Ovary (tissue), 10 donors: ENCODE measurements at places on chromosomes 2 and 18. TPM values are rescaled to one million over a fixed set of nuclear protein-coding genes. Genes with fewer than 3 reads are reported as not detected.

DNA sequence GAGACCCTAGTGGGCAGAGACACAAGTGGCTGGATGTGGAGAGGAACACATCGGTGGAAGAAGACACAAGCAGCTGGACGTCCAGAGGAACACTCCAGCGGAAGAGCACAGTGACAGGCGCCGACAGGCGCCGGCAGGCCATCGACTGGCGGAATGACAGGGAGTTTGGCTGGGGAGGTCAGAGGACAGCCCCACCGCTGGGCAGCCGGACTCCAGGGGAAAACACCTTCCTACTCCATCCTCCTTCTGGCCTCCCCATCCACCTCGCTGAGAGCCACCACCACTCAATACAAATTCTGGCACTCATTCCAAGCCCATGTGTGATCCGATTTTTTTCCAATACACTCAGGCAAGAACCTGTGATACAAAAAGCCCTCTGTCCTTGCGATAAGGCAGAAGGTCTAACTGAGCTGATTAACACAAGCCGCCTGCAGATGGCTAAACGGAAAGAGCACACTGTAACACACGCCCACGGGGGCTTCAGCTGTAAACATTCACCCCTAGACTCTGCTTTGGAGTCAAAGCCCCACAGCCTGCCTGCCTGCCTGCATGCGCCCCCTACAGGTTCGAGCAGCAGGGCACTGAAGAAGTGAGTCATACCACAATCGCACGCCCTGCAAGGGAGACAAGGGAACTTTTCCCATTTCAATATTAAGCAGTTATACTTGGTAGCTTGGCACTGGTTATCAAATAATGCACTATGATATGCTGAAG is 50.2 kb upstream of the LRP1B start:
- no peak for DNase-seq

DNA sequence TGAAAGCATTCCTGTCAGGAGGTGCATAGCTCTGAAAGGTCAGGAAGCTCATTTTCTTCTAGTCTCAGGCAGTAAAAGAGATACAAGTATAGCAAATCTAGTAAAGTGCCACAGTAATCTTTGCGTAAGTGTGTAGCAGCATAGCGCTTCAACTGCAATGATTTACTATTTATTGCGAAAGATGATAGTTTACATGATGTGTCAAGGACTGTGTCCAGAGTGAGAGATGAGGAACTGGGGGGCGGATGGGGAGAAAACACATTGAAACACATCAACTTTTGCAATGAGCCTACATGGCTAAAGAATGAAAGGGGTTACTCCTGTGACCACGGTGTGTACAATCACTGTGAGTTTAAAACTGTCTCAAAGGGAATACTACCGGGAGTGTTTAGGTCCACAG is 644.4 kb downstream of the GALR1 start:
- no peak for DNase-seq

- no peak for DNase-seq
Observed at GRCh38 chr18:25976554-25976953, 113.9 kb downstream of the SS18 start.

DNA sequence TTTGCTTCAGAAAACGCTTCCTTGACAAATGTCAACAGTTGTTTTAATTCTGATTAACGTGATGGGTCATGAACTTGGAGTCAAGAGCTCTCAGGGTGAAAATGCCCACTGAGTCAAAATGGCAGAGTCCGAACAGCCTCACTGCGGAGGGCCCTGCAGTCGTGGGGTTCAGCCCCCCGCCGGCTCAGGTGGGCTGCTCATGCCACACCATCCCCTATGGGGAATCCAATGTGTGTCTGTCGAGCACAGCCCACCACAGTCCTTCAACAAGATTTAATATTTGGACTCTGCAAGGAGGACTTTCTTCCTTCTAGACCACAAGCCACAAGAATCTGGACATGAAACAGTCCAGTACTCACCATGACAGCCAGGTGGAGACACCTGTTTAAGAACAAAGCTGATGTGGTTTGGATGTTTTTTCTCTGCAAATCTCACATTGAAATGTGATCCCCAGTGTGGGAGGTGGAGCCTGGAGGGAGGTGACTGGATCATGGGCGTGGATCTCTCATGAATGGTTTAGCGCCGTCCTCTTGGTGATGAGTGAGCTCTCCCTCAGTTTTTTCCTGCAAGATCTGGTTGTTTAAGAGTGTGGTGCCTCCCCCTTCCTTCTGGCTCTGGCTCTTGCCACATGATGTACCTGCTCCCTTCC is 201.0 kb downstream of the NDUFA10 start:
- no peak for DNase-seq

DNA sequence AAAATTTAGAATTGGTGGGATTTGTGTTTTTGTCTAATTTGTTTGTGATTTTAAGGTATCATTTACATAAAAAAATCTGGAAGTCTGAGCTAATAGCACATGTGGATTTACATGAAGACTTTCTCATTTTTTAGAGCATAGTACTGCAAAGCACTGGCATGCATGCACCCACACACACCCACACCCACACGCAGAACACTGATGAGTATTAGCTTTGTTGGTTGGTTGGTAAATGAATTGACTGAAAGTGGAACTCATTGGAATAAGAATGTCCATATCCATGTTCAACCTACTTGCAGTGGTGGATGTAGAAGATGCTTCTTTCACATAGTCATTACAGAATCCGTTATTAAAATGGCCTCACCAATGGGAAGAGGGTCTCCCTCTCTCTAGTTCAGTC is 475.8 kb downstream of the PLCL1 start:
- no peak for DNase-seq

DNA sequence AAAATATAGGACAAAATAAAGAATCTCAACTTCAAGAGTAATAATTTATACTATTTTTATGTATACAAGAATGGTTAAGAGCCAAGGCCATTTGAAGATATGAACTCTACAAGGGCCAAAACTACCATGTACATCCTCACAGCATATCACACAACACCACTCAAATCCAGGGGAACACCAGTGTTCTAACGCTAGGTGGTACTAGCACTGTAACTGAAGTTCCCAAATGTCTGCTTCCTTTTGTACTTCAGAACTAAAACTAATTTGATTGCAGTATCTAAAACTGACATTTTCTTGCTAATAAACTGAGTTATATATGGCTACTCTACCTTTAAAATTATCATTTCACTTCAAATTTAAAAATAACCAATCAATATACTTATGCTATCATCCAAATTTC is 47.0 kb downstream of the REV1 start:
- no peak for DNase-seq

DNA sequence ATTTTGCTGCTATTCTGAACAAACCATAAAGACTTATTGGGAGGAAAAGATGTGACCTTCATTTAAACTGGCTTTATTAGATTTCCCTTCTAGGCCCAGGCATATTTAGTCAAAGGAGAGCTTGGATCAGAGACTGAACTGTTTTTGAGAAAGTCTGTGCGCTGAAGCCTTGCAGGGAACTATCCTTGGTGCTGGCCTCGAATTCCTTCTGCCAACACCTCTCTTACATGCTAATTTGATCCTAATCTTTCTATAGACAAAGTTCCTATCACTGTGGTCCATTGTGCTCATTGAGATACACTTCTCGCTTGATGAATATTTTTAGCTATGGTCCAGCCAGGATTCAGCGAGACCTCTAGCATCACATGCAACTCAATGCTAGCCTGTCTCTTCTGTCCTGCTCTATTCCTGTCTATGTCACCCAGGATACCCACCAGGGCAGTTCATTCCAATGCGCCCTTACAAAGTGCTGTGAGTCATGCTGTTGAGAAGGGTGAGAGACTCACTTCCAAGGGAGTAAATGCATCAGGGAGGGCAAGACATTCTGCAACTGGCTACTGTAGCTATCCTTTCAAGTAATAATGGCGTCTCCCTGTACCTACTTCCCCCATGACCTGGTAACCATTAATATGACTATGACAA is 356.7 kb upstream of the LYPD1 start:
- DNase-seq, result no peak

DNA sequence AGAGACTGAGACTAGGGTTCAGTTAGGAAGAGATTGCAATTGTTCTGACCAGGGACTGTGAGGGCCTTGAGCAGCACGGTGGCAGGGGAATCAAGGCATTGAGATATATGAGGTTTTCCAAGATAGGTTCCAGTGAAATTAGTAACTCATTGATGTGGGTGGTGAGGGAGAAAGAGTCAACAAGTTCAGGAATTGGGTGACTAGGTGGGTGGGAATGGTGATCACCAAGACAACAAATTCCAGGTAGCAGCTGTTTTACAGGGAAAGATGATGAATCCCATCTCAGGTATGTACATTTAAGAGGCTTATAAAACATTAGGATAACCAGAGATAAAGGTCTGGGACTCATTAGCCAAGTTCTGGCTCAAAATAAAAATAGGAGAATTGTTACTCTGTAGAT is 251.5 kb upstream of the MGAT5 start:
- no peak for DNase-seq

DNA sequence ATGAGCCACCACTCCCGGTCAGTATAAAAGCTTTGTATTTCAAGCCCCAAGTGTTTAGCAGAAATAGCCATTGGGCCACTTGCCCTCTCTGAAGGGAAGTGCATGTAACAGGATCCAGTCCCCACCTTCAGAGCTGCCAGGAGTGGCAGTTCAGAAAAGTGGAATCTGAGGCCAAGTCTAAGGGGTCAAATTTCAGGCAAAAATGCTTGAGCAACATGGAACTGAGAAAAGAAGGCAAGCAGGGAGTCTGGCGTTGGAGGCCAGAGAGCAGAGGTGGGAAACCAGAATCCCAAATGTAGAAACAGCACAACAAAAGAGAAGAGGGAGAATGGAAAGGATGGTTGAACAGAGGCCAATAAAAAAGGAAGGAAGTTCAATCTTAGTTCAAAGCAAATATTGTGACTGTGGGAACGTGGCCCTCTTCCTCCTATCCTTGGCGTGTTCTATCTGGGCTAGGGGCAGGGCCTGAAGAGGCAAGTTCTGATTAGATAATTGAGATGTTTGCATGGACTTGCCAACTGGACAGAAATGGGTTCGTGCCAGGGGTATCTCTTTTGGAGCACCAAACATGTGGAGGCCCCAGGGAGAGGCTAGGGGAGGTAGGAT is 102.2 kb downstream of the AP1S3 start:
- DNase-seq, result no peak

- no peak for DNase-seq
Observed at GRCh38 chr2:145731467-145731866, 1211.5 kb upstream of the ZEB2 start.

DNA sequence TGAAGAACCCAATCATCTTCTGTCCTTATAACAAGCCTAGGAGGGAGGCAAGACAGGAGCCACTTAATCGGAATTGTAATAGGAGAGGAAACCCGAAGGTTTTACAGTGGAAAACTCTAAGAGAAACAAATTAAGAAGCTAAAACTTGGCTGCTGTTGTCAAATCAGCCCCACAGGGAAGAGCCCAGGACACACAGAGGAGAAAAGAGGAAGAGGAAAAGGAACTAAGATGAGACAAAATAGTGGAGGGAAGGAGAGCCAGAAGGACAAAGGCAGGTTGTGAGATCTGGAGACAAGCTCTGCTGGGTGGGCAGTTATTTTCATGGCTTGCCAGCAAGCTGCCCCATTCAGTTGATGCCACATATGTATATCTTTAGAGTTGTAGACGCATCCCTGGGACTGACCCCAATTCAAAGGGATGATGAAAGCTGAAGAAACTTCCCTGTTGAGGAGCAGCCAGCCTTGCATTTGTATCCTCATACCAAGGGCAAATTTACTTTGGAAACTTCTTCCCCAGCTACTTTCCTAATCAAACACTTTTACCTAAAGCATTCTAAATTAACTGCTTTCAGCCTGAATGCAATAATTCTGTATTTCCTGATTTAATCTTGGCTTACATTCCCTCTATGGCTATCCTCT is 499.8 kb upstream of the MEIS1 start:
- no peak for DNase-seq

DNA sequence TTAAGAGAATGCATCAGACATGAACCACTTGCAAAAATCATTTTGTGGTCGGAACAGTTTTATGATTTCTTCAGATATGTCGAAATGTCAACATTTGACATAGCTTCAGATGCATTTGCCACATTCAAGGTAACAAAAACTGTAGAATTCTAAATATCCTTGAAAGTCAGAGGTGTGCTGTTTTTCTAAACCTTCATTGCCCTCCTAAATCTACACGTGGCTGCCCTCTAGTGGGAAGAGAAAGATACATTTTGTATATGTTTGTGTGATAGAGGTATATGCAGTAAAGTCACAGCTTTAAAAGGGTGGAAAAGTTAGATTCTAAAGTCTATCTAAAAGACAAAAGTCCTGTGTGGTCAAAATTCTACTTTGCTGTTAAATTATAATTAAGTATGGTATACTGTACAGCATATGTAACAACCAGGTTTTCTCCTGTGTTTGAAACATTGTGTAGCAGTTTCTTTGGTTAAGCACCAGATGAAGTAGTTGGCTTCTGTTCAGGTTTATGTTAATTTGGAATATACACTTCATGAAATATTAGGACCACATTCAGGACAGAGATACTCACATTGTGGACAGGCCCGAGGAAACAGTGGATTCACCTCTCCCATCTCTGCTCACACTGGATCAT is 65.9 kb upstream of the ITM2C start:
- DNase-seq, result no peak

- no peak for DNase-seq
Observed at GRCh38 chr18:32629981-32630700, 142.7 kb downstream of the KLHL14 start.

GRCh38 chr2:3037196-3038194 is 340.1 kb downstream of the EIPR1 start:
- DNase-seq, result no peak

RAB6C gene
- 0.12 TPM for total RNA-seq

ERFE gene
- not detected for total RNA-seq

CCT4 gene
- 120 TPM for total RNA-seq

CD8A gene
- total RNA-seq, result 1.3 TPM

BOLA3 gene
- total RNA-seq, result 8.2 TPM
